ENCODE measurements at places on chromosomes 5 and 9. TPM values are rescaled to one million over a fixed set of nuclear protein-coding genes. Genes with fewer than 3 reads are reported as not detected.

GRCh38 chr9:68798423-68798822 is 93.4 kb downstream of the PIP5K1B start:
- DNase-seq, result no peak

- no peak for DNase-seq
These were observed 89.6 kb downstream of the PRDM6 start for GRCh38 chr5:123178683-123179082.

DNA sequence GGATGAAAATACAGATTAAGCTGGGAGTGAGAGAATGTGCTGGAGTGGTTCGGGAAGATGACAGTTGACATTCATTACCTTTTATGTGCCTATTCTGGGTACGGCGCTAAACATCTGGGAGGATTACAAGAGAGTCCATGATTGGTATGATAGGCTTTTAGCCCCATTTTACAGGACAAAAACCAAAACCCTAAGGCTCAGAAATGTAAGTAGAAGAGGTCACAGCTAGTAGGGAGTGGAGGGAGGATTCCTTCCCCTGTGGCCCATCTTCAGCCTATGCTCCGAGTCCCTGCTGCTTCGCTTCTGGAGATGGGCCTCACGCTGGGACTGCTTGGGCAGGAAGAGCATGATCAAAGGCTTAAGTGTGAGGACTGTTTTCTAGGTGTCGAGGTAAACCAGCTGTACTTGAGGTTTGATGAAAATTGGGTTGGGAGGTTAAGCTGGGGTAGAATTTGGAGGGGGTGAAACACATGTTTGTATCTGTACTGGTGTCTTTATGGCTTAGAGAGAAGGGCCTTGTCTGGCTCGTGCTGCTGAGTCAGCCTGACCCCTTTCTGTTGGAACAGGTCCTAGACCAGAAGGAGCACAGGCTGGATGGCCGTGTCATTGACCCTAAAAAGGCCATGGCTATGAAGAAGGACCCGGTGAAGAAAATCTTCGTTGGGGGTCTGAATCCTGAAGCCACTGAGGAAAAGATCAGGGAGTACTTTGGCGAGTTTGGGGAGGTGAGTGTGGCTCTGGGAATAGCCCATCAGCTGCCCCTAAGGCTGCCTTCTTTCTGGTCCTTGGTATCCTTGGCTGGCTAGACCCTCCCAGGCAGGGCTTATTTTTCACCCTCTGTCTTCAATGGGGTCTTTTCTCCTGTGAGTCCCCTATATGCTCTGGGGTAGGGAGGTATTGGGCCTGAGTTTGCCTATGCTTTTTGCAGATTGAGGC is 2.1 kb downstream of the HNRNPAB start:
- no peak for DNase-seq

Gene PAPPA
- polyA plus RNA-seq, result 1.3 TPM

Gene DAB2
- 101 TPM for polyA plus RNA-seq

Gene SLIT3
- 38.6 TPM for polyA plus RNA-seq

Gene IL31RA
- 0.17 TPM for polyA plus RNA-seq

Data from left lung (tissue), 14 donors.